ENCODE measurements at places on chromosomes 13 and 19.

DNA sequence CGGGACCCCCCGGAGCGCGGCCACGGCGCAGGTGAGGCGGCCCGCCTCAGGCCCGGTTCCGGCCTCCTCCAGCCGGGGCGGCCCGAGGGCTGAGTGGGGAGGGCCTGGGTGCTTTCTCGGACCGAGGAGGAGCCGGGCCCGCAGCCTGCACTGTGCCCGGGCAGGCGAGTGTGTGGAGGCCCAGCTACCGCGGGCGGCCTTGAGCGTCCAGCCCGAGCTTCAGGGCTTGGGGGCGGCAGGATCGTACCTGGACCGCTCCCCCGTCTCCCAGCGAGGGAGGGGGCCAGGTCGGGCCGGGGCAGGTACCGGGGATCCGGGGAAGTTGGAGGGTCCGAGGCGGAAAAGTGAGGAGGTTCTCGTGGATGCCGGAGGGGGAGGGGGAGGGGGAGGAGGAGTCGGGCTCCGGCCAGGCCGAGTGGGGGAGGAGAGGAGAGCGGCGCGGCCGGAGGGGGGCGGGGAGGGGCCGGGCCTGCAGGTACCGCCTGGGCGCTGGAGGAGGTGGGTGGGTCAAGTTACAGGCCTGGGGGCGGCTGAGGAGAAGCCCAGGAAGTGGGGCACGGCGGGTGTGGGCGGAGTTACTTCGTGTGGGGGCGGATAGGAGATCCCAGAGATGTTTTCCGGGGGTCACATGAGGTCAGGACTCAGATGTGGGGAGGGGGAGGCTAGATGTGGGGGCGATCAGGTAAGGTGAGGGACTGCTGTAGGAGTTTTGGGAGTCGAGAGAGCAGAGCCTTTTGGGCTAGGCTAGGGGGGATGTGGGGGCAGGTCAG lies 545 bp downstream of the NACC1 start:
- ATAC-seq: peak; percentile 28

DNA sequence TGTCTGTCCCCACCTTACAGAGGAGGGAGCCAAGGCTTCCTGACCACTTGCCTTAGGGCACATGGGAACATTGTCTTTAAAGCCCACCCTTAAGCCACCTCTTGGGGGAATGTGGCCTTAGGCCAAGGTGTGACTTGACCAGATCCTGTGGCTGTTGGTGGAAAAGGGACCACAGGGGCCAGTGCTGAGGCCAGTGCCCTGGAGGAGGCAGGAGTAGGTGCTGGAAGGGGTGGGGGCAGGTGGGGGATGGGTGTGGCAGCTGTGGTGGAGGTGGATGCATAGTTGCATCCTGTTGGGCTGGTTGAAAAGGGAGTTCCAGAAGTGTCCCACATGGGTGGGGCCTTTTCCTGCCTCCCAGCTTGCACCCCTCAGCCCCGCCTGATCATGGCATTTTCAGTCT lies 44.8 kb downstream of the DNM2 start:
- ATAC-seq: no peak

DNA sequence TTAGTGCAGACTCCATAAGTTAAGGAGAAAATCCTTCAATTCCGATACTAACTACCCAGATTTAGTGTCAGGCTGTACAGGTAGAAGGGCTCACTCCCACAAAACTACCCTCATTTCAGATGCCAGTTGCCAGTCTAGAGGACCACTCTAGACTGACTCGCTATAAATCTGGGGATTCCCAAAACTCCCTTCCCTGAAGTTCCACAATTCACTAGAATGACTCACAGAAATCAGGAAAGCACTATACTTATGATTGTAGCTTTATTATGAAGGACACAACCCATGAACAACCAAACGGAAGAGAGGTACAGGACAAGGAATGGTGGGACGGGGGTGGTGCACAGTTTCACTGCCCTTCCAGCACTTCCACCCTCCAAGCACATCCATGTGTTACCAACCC lies 321.2 kb downstream of the DIAPH3 start:
- ATAC-seq: peak; percentile 35

GRCh38 chr19:16142032-16142580 lies 1.4 kb upstream of the HSH2D start:
- ATAC-seq: no peak

DNA sequence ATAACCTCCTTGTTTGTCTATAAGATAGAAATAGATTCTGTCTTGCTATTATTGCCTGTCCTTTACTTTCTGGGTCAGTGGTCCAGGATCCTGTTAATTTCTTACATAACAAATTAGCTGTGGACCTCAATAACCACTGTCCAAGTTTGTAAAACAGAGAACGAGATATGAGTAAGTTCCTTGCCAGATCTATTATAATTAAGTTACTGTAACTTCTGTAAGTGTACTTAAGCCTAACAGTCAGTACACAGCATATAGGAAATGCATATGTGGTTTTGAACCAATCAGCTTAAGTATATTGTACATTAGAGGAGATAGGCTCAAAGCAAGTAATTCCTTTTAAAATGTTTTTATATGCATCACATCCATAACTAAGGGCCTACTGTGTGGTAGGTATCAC lies 34.9 kb downstream of the HTR2A start:
- ATAC-seq: no peak

- ATAC-seq: peak; percentile 15
Measured at GRCh38 chr13:32829676-32830335, 186.4 kb upstream of the KL start.

DNA sequence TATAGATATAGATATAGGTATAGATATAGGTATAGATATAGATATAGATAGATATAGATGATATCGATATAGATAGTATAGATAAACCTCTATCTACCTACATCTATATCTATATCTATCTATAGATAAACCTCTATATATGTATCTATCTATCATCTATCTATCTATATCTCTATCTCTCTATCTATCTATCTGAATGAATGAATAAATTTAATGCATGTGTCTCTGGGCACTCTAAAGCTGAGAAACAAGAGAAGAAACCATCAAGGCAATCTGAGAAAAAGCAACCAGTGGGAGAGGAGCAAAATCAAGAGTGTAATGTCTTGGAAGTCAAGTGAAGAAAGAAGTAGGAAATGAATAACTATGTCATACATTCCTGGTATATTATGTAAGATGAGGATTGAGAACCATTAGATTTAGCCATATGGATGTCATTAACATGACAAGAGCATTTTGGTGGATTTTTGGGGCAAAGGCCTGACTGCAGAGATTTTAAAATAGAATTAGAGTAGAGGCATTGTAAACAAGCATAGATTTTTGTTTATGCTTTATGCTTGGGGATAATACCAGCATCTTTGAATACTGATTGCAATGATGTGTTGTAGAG lies 1262.7 kb upstream of the MIR17HG start:
- no peak for ATAC-seq

GRCh38 chr13:75426421-75426820 lies 55.5 kb downstream of the TBC1D4 start:
- no peak for ATAC-seq

DNA sequence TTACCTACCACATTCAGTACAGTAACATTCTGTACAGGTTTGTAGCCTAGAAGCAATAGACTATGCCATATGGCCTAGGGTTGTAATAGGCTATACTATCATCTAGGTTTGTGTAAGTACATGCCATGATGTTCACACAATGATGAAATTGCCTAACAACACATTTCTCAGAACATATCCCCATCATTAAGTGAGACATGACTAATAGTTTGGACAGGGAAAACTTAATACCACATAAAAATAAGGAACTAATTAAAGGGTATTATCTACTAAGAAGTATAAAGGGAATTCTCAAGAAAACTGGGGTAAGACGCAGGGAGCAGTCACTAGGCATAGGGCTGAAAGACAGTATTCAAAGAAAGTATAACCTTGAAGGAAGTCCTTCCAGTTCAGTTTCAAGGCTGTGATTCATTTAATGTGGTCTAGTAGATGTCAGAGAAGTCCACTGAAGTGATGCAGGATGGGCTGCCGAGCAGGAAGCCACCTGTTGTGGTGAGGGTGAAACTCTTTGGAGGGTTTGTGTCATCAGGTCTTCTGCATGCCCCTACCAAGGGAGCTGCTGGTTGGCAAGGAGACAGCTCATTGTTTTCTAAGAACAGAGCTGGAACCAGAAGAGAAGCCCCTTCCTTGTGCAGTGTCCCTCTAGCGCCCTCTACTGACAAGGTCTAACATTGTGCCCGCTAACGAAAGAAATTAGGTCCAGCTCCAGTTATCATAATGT lies 122.9 kb downstream of the OLFM4 start:
- peak; percentile 86 for ATAC-seq

DNA sequence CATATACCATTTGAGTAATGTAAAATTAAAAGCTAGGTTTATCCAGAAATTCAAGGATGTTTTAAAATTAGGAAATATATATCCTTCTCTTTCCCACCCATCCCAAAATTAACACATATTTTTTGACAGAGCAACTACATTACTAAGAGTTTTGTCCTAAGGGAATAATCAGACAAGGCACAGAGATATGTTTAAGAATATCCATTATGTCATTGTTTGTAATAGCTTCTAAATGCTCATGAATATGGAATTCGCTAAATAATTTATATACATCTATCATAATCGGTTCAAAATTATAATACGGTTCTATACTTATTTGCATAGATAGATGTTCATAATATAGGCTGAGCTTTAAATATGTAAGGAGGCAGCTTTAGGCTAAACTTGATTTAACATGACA lies 9.8 kb downstream of the UBL3 start:
- ATAC-seq: no peak

- ATAC-seq: no peak
Measured at GRCh38 chr13:45702869-45703391, 810 bp downstream of the CBY2 start.

DNA sequence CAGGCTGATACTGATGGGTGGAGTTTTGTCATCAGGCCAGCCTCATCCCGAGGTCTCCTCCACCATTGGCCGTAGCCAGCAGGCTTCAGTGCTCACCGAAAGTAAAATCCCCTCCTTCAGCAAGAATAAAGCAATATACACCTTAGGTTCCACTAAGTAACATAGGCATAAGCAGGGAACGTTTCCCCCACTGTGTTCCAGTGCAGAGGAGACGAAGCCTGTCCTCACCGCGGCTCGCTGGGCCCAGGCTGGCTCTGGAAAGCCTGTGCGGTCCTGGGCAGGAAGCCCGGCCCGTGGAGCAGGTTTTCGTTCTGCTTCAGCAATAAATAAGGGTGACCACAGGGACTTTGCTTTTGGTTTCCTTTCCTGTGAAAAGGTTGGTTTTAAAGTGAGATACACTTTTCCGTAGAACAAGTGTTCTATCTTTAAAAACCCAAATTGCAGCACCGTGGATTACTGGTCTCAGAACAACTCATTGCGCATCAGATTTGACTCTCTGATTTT lies 16.3 kb upstream of the TEX29 start:
- ATAC-seq: peak; percentile 88

DNA sequence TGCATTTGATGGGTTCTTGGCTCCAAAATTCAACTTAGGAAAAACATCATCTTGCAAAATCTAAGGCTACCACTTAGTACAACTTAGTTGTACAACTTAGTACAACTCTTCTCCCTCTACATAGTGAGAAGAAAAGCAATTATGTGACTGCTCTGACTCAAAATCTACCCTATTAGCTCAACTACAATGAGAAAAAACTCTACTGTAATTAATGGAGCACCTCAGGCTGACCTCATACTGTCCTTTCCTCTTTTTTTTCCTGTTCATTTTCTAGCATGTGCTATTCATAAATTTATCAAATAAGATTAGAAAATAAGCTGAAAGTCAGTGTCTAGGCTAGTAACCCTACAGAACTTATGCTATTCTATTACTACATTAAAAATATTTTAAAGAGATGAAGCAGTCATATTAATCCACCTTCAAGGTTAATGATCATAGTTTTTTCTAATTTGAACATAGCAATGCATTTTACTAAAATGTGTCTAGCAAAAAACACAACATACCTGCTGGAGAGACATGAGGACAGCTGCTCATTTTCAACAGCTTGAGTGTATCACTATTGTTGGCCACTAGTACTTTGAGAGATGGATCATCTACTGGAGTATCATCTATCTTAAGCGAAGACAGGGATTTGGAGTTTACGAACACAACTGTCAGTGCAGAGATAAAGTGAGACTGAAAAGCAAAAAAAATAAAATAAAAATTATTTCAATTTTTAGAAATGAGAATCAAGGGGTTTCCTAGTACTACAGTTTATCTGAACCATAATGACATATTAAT lies 11.9 kb downstream of the FBXL3 start:
- no peak for ATAC-seq

- no peak for ATAC-seq
Measured at GRCh38 chr13:86559901-86560300, 760.7 kb upstream of the SLITRK6 start.

GRCh38 chr13:52359534-52359933 lies 46.4 kb downstream of the THSD1 start:
- ATAC-seq: no peak

DNA sequence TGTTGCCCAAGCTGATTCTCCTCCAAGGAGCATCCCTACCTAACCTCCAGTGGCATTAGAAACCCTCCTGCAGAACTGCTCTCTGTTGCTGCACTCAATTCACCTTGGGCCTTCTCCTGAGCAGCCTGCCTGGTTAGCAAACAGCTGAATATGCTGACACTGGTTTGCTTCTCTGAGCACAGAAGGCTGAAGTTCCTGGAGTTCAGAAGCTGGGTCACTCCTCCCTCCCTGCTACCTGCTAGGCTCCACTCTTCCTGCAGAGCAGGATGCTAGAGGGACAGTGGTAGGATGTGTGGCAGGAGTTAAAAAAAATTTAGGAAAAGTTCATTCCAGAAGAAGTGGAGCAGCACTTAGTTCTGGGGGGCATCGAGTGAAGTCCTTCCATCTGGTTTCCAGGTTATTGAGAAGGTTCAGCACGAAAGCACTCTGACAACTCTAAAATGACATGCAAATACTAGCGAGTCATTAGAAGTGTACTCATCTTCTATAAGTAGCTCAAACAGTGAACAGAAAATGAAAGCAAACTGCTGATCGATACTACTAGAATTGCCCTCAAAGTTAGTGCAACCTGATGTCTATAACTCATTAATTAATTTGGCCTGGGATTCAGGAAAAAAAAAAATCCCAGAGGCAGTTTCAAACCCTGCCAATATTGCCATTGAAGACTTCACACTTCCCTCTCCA lies 293.7 kb downstream of the POU4F1 start:
- ATAC-seq: peak; percentile 28

GRCh38 chr13:110042253-110042950 lies 256.0 kb upstream of the IRS2 start:
- ATAC-seq: no peak

DNA sequence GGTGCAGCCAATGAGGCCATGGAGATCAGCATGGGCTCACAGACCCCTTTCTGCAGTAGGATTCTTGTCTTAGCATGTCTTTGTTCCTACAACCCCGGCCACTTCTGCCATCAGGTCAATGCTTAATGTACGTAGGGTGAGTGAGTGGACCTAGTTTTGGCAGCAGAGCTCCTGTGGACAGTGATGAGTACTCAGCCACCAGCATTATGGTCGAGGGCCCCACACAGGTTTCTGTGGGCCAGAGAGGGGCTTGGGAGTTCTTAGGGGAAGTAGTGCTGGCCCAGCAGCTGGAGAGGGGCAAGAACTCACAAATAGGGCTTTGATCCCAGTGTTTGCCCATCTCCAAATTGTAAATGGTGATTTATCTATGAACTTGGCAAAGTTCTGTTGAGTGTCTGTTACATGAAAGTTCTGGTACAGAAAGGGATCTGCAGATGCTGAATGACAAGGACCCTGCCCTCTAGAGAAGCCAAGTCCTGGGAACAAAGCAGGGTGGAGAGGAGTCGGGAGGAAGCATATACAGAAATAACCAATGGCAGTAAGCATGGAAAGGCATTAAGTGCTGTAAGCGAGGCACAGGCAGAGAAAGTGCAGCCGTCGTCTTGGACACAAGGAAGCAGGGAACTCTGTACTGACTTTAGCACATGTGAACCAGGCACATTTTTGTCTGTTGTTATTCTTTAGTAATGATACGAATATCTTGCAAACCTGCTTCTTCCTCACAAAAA lies 185.1 kb downstream of the MTUS2 start:
- ATAC-seq: peak; percentile 20
